ENCODE measurements at places on chromosomes 13 and 19. TPM values are rescaled to one million over a fixed set of nuclear protein-coding genes. Genes with fewer than 3 reads are reported as not detected.

Gene IL17D
- polyA plus RNA-seq: 10.1 TPM

GRCh38 chr13:79447741-79448140 is 33.2 kb upstream of the NDFIP2 start:
- DNase-seq: no peak

DNA sequence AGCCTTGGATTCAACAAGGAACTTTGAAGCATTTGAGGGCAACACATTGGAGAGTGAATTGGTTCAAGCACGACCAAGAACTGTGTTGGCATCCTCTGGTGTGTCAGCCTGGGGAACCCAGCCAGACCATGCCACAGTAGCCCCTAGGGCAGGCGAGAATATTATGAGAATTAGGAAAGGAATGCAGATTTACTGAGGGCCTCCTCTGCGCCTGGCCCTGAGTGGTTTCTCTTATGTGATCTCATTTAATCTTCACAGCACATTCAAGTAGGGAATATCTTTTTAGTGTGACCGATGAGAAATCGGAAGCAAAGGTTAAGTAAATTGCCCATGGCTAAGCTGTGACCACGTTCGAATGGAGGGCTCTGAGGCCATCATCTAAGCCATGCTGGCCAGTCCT is 15.3 kb upstream of the ERICH6B start:
- no peak for DNase-seq

GRCh38 chr19:1273263-1274041 is 1.9 kb upstream of the FAM174C start:
- no peak for DNase-seq

DNA sequence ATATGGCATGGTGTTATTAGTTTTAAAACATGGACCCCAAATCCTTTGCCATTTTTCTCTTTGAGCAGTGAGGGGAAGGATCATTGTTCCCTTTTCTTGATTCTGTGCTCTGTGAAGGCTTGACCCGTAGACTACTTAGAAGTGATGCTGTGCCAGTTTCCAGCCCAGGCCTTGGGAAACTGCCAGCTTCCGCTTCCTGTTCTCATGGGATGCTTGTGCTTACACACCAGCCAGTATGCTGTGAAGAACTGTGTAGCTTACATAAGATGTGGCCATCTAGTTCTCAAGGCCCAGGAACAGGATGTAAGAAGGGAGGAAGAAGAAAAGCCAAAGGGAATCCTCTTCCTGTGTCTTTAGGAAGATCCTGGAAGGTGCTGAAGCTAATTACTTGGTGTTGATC is 180.9 kb downstream of the PCCA start:
- DNase-seq: no peak

- DNase-seq: no peak
Observed at GRCh38 chr19:38209671-38210457, 14.2 kb downstream of the DPF1 start.

DNA sequence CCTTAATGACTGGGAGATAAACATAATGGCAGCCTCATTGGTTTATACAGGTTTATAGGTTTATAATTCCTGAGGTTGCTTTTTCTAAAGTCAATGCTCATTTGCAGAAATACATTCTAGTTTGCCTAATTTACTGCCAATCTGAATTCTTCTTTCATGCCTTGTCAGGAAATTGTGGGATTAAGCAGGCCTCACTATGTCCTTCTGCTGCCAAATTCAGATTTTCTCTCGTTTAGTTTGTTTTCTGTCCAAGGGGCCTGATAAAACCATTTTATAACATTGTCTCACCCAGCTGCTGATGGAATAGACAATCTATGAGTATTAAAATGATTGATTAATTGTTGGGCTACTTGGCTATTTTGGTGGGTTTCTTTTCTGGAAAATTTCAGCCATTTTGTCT is 42.4 kb upstream of the OBI1 start:
- DNase-seq: no peak

DNA sequence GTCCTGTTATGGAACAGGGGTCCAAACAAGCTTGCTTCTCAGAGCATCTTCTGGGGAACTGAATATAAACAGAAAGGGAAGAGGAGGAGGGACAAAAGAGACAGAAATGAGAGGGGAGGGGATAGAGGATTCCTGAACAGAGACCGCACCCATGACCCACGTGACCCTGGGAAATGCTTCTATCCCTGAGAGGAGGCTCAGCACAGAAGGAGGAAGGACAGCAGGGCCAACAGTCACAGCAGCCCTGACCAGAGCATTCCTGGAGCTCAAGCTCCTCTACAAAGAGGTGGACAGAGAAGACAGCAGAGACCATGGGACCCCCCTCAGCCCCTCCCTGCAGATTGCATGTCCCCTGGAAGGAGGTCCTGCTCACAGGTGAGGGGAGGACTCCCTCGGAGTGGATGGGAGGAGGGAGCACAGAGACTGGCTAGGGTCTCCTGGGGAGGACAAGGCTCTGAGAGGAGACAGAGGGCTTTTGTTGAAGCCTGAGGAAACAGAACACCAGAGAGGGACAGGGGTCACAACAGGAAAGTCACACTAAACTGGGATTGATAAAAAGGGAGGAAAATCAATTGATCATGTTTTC is at the start of gene CEACAM6:
Gene CEACAM6 (plus strand): TSS at position 203 of the 586 bp plus-strand sequence. CDS start 109 bp downstream, at position 312.
- no peak for DNase-seq

Gene CGB1
- polyA plus RNA-seq: not detected

Measured in renal pelvis (tissue), 12 donors.